SW 1271 (cell line): ENCODE measurements at places on chromosomes 3 and 15.

- DNase-seq: no peak
Observed at GRCh38 chr3:14764331-14765059, 54.3 kb upstream of the FGD5 start.

GRCh38 chr3:196837819-196838420 lies 29.8 kb upstream of the SENP5 start:
- DNase-seq: peak; percentile 45

DNA sequence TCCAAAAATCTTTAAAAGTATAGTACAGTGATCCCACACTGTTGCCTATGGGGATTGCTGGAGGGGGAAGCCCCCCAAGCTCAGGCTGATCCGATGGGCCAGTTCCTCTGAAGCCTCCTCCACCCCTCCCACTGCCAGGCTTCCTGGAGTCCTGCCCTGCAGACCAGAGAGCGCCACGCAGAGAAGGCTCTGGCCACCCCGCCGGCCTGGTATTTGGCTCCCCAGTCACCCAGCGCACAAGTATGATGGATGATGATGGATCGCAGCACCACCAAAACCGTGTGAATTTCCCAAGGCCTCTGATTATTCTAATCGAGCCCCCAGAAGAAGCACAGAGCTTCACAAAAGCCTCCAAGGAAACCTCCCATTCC lies 259.0 kb downstream of the MECOM start:
- DNase-seq: no peak

GRCh38 chr3:76096836-76097588 lies 311.7 kb upstream of the ZNF717 start:
- DNase-seq: no peak

GRCh38 chr3:117193390-117193789 lies 483.8 kb downstream of the TUSC7 start:
- no peak for DNase-seq

GRCh38 chr3:64061628-64062027 lies 38.3 kb upstream of the PSMD6 start:
- DNase-seq: no peak

DNA sequence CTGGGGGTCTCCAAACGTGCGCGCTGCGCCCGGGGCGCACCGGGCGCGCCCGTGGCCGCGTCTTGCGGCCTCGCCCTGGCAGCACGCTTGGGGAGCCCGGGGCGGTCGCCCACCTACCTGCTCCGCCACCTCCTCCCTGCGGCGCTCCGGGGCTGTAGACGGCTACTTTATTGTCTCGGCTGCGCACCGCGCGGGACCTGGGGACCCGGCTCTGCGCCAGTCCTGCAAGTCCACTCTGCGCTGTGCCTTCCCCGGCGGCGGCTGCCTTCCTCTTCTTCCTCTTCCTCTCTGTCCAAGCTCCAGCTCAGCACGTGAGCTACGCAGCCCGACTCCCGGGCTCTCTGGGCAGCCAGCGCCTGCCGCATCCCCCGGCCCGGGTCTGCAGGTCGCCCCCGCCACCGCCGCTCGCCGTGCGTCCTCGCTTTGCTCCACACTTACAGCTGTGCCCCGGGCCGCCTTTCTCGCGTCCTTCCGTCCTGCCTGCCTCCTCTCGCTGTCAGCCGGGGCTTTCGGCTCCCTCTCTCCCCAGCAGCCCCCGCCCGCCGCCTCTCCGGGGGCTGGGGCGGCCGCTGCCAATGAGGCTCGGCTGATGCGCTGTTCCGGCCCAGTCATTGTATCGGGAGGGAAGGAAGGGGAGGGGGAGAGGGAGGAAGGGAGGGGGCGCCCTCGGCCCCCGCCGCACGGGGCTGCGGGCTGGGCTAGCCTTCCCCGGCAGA lies 156.4 kb upstream of the FRMD4B start:
- DNase-seq: no peak

DNA sequence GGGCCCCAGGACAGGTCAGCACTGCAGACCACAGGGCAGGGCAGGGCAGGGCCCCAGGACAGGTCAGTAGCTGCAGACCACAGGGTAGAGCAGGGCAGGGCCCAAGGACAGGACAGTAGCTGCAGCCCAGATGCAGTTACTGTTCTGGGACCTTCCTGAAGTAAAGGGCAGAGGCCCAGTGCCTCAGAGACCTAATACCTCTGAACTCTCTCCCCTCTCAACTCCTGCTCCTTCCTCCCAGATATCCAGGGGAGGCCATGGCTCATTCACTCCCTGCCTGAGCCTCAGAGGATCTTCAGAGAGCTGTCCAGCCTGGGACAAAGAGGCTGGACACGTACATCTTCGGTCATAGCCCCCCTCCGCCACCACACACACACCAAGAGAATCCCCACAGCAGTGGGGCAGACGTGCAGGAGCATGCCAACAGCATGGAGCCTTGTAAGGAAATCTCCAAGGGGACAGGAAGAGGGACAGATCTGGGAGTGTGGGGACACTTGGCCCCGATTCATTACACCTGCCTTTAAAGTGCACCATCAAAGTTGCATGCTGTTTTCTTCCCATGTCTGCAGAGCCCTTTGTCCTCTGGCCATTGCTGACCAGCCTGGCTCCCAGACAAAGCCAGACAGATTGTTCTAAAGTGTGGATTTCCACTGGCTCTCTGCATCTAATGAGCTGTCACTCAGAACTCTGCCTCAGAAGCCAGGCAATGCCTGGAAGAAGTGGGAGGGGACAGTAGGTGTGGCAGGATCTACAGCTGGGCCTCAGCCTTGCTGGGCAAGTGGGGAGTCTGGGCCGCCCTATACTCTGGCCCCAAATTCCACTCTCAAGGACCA lies 24.2 kb upstream of the BUB1B start:
- DNase-seq: no peak
